ENCODE measurements at places on chromosomes 6 and 20.

DNA sequence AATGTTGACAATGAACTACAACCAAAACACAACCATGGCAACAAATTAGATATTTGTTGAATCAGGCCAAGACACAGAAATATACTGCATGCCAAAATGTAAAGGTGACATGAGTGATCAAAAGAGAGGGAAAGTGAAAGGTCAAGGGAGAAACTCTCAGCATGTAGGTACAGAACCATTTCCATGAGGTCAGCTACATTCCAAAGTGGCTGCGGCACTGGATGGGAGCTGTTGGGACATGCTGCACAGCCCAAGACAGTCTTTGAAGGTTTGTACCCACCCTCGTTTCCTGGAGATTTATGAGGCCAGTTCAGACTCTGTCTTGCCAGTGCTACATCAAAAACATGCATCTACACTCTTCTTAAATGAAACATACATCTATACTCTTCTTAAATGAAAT lies 579.9 kb downstream of the BMP2 start:
- DNase-seq: no peak

DNA sequence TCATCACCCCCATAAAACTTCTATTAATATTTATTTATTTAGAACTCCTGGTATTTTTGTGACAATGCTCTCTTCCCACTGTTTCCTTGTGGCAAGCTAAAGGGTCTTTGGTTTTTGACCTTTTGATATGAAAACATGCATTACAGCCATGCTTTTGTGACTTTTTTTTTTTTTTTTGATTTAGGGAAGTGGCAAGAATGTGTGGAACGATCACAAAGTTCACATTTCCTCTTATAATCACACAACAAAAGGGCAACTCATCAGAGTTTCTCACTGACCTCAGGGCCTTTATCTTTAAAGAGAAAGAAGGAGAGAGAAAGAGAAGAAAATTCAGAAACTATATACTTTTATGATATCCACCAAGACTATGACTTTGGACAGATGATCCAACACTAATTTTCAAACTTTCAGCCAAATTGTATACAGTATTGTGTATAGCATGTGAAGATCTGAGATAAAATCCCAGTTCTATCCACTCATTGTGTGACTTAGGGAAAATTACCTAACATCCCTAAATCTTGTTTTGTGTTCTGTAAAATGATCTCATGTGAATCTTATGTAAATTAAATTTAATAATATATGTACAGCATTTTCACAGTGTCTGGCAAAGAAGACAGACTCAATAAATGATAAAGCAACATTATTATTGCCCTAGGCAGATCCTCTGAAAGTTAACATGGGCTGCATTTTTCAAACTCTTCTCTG lies 106.8 kb upstream of the MARCKS start:
- no peak for DNase-seq

DNA sequence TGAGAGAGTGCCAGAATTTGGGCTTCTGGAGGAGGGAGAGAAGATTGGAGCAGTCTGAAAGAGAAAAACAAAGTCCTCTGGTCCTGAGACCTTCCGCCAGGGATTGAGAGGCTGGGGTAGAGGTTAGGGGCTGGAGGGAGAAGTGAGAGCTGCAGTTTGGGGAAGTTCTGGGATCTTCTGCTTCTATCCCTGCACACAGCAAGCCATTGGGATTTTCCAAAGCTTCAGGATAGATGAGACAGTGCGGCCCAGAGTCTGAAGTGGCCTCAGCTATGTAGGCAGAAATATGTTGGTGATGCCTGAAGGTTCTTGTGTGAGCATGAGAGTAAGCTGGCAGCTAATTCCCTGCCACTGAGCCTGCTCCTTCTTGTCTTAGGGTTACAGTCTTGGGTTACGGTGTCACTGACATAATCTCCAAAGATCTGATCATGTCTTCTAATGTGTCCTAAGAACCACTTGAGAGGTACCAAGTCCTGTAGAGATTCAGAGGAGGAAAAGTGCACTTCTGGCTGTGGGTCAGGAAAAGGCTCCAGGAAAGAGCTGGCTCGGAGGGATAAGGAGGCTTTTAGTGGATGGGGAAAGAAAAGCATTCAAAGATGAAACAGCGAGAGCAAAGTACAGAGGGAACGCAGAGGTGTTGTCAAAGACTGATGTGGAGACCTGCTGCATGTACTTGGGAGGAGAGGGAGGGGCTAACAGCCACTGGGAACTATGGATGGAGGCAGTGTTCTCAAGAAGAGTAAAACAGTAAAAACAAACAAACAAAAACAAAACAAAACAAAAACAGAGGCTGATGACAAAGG lies 131.1 kb upstream of the MYLIP start:
- no peak for DNase-seq

DNA sequence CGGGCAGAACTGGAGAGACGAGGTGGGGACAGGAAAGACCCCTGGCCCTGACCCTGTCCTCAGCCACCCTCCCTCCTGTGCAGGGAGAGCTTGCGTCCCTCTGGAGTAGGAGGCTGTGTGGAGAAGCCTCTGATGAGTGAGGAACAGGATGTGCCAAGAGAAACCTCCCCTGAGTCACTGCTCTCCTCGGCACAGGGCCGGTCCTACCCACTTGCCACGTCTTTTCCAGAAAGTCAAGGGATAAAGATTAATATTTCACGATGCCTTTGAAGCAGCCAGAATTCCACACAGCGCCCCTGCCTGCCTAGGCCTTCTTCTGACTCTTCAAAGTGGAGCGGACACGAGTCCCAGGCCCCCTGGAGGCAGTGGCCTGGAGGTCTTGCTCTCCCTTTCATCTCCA lies 34.9 kb upstream of the THBS2 start:
- DNase-seq: peak; percentile 86

DNA sequence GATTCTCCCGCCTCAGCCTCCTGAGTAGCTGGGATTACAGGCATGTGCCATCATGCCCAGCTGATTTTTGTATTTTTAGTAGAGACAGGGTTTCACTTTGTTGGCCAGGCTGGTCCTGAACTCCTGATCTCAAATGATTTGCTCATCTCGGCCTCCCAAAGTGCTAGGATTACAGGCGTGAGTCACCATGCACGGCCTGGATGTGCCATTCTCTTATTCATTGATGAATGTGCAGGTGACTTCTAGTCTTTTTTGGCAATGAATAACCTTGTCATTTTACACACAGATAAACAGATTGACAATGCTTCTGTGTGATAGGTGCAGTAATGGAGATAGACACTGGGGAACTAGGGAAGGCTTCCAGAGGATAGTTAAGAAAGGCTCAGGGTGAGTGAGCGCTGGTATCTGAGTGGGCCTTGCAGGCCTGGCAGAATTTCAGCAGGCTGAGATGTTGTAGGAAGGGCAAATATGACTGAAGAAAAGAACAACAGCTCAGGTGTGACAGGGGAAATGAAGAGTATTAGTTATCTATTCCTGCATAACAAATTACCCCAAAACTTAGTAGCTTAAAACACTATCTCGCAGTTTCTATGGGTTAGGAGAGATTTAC lies 23.3 kb downstream of the PPARD start:
- no peak for DNase-seq

GRCh38 chr20:32544260-32544722 lies 40.8 kb downstream of the NOL4L start:
- DNase-seq: no peak

- no peak for DNase-seq
These were observed 123.0 kb downstream of the CD83 start for GRCh38 chr6:14240411-14241166.
